ENCODE measurements at places on chromosomes 6 and 20. TPM values are rescaled to one million over a fixed set of nuclear protein-coding genes. Genes with fewer than 3 reads are reported as not detected.

Gene ADGRB3
- polyA plus RNA-seq: not detected

Gene DACT2
- polyA plus RNA-seq: not detected

Gene OXT
- 0.91 TPM for polyA plus RNA-seq

Gene LY86
- 7.0 TPM for polyA plus RNA-seq

Gene CD40
- polyA plus RNA-seq: 4.3 TPM

Gene ADAM33
- polyA plus RNA-seq: not detected

Gene GPR63
- not detected for polyA plus RNA-seq

Gene COL21A1
- not detected for polyA plus RNA-seq

Gene SALL4
- polyA plus RNA-seq: not detected

Gene HLA-DRB5
- 0.24 TPM for polyA plus RNA-seq

Gene CST11
- not detected for polyA plus RNA-seq

Gene PI16
- 3.5 TPM for polyA plus RNA-seq

Gene VIP
- not detected for polyA plus RNA-seq

Gene FABP7
- polyA plus RNA-seq: not detected

Gene TEAD3
- 0.16 TPM for polyA plus RNA-seq

Gene TRIM15
- polyA plus RNA-seq: not detected

Gene PBOV1
- polyA plus RNA-seq: not detected

Gene CSTF1
- polyA plus RNA-seq: 33.3 TPM
